ENCODE measurements at places on chromosomes 12 and 14.

- H3K27ac ChIP-seq = no peak overlapping the region
- no peaks in the 10 kb centered on the region for H3K36me3 ChIP-seq
- H3K27me3 ChIP-seq = no peaks in the 10 kb centered on the region
- H3K4me3 ChIP-seq = no peak overlapping the region
- no peaks in the 10 kb centered on the region for H3K4me1 ChIP-seq
- DNase-seq = no peak
Observed at GRCh38 chr12:29226616-29227015, 77.5 kb downstream of the FAR2 start.

DNA sequence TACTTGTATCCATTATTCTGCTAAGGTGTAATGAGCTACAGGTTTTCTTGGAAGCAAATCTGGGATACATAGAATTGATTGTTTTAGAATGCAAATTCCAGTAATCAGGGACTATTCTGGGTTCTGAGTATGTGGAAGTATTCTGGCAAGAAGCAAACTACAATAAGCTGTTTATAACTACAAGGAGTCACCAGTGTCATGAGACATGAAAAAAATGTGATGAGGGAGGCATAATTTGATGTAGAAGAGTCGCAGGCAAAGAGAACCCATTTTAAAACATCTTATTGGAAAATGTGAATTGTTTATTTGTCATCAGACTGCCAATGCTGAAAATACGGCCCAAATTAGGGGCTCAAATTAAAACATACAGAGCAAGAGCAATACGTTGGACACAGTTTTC is 321.8 kb upstream of the E2F7 start:
- no peak overlapping the region for H3K27ac ChIP-seq
- H3K4me1 ChIP-seq = no peaks in the 10 kb centered on the region
- no peaks in the 10 kb centered on the region for H3K36me3 ChIP-seq
- no peak for DNase-seq
- no peak overlapping the region for H3K4me3 ChIP-seq
- H3K27me3 ChIP-seq = no peaks in the 10 kb centered on the region

- no peak for DNase-seq
- no peaks in the 10 kb centered on the region for H3K4me1 ChIP-seq
- H3K27ac ChIP-seq = no peak overlapping the region
- H3K4me3 ChIP-seq = no peak overlapping the region
- no peaks in the 10 kb centered on the region for H3K27me3 ChIP-seq
Observed at GRCh38 chr14:103499709-103500108, 22.9 kb downstream of the CKB start.

DNA sequence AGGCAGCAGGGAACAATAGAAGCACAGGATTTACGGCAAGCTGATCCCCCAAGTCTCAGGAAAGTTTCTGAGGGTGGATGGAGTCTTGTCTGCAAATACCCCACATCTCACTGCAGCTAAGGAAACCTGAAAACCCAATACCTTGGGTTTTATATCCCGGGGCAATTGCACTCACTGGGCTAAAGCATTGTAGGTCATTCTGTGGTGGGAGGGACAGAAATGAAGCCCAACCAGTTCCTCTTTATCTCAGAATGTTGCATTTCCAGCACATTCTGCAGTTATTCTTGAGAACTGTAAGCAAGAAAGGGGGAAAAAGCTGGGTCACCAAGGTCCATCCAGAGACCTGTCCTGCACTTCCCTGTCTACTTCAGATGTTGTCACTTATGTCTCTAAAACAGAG is 39.8 kb downstream of the C12orf42 start:
- H3K27me3 ChIP-seq = no peaks in the 10 kb centered on the region
- H3K27ac ChIP-seq = no peak overlapping the region
- DNase-seq = no peak
- H3K4me3 ChIP-seq = no peak overlapping the region

DNA sequence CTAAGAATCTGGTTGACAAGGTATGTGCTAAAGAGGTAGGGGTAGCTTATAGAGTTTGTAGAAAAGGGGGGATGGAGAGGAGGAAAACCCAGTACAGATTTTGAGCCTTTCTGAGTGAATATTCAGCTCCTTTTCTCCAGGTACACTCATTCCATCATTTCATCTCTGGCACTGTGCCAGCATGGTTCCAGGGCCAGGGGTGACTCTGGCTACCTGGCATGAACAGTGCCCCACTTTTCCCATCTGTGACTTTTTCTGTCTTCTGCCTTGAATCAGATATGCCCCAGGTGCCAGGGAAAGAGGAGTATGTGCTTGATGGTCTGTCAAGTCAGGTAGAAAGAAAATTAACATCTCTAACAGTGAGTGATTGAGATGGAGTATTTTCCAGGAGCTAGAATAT is 175.7 kb downstream of the CACNA1C start:
- H3K27ac ChIP-seq = no peak overlapping the region
- H3K4me1 ChIP-seq = no peaks in the 10 kb centered on the region
- no peak overlapping the region for H3K4me3 ChIP-seq
- no peak for DNase-seq
- no peaks in the 10 kb centered on the region for H3K36me3 ChIP-seq

All from esophagus squamous epithelium (tissue), 5 donors.